Naive B cell (primary cell): ENCODE measurements at places on chromosomes 5 and 9. TPM values are rescaled to one million over a fixed set of nuclear protein-coding genes. Genes with fewer than 3 reads are reported as not detected.

GRCh38 chr5:367358-368130 is 46.0 kb downstream of the AHRR start:
- H3K27me3 ChIP-seq: peaks cover 37% of the 10 kb centered on the region
- H3K36me3 ChIP-seq: peaks cover 10% of the 10 kb centered on the region
- peaks cover 31% of the 10 kb centered on the region for H3K4me1 ChIP-seq
- H3K27ac ChIP-seq: no peak overlapping the region
- no peak overlapping the region for H3K4me3 ChIP-seq

The PDZD2 gene
- 0.05 TPM for polyA plus RNA-seq

The LAMC3 gene
- not detected for polyA plus RNA-seq

DNA sequence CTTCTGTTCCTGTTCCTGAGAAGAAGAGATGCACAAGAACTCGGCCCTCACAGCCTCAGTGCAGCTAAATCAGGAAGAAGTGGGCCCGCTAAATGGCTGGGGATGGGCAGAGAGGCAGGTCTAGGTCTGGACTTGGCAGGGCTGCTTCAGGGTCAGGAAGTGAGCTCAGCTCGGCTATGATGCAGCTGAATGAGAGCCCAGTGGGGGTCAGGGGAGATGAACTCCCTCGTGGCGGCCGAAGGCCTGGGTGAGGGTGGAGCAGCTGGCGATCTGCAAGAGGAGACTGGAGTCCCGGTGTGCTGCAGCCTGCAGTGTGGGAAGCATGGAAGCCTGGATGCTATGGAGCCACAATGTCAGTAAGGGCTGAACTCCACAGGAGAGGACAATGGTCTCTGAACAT is 466.2 kb downstream of the SPOCK1 start:
- H3K36me3 ChIP-seq: no peaks in the 10 kb centered on the region
- H3K27ac ChIP-seq: no peak overlapping the region
- H3K4me3 ChIP-seq: no peak overlapping the region
- H3K27me3 ChIP-seq: no peaks in the 10 kb centered on the region

GRCh38 chr5:163544041-163544440 is 38.6 kb downstream of the MAT2B start:
- H3K4me1 ChIP-seq: no peaks in the 10 kb centered on the region
- no peak overlapping the region for H3K27ac ChIP-seq
- H3K36me3 ChIP-seq: no peaks in the 10 kb centered on the region
- no peak for DNase-seq
- H3K4me3 ChIP-seq: no peak overlapping the region

- no peak for DNase-seq
- H3K4me3 ChIP-seq: no peak overlapping the region
- H3K27me3 ChIP-seq: peaks cover 85% of the 10 kb centered on the region
- no peaks in the 10 kb centered on the region for H3K4me1 ChIP-seq
These were observed 7.3 kb downstream of the PCDH1 start for GRCh38 chr5:141870871-141871270.

- no peak for DNase-seq
- no peak overlapping the region for H3K27ac ChIP-seq
- H3K36me3 ChIP-seq: no peaks in the 10 kb centered on the region
- H3K4me3 ChIP-seq: no peak overlapping the region
- H3K4me1 ChIP-seq: no peaks in the 10 kb centered on the region
These were observed 10.3 kb downstream of the WWC1 start for GRCh38 chr5:168301593-168302390.

- no peaks in the 10 kb centered on the region for H3K4me1 ChIP-seq
- H3K4me3 ChIP-seq: no peak overlapping the region
- H3K36me3 ChIP-seq: peaks cover 19% of the 10 kb centered on the region
- no peak overlapping the region for H3K27ac ChIP-seq
- no peak for DNase-seq
These were observed 26.2 kb upstream of the RAB14 start for GRCh38 chr9:121227862-121228261.

GRCh38 chr9:36986468-36987408 is 47.3 kb downstream of the PAX5 start:
- no peak for DNase-seq
- H3K27me3 ChIP-seq: no peaks in the 10 kb centered on the region
- H3K27ac ChIP-seq: peak overlapping the region; percentile 92
- H3K36me3 ChIP-seq: peaks cover 8% of the 10 kb centered on the region
- H3K4me3 ChIP-seq: peak overlapping the region; percentile 81

- H3K4me3 ChIP-seq: no peak overlapping the region
- H3K4me1 ChIP-seq: no peaks in the 10 kb centered on the region
- H3K36me3 ChIP-seq: peaks cover 7% of the 10 kb centered on the region
- no peak for DNase-seq
These were observed 153.1 kb downstream of the CCDC192 start for GRCh38 chr5:127856292-127856691.

The AJM1 gene
- polyA plus RNA-seq: not detected

DNA sequence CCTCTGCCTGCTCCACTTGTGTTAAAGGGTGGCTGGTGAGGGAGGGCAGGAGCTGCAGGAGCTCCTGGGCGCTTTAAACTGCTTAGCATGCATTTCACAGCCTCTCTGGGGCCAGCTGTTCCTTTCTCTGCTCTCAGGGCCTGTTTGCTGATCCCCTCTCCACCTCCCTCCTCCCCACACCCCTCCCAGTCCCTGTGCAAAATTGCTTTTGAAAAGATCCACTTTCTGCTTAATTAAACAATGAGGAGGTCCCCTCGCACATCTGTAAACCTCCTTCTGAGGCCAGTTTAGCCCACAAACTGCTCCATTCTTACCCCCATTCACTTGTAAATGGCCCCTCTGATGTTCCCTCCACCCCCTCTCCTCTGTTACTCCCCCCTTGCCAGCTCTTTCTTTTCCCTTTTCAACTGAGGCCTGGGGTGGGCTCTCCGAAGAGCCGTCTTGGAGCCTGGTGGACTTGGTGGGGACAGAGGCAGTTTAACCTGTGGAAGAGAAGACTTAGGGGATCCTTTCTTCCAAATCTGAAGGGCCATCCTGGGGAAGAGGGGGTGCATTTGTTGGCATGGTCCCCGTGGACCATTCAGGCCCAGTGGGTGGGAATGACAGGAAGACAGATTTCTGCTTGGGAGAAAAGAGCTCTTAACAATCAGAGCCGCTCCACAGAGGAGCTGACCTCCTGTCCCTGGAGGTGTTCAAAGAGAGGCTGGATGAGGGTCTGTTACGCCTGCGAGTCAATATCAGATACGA is 12.0 kb downstream of the URM1 start:
- H3K4me1 ChIP-seq: no peaks in the 10 kb centered on the region
- DNase-seq: no peak
- no peaks in the 10 kb centered on the region for H3K27me3 ChIP-seq
- peaks cover 9% of the 10 kb centered on the region for H3K36me3 ChIP-seq
- H3K27ac ChIP-seq: no peak overlapping the region

- H3K4me1 ChIP-seq: peaks cover 25% of the 10 kb centered on the region
- H3K36me3 ChIP-seq: no peaks in the 10 kb centered on the region
- peak overlapping the region; percentile 90 for H3K27ac ChIP-seq
- no peak for DNase-seq
These were observed 617 bp upstream of the FPGS start for GRCh38 chr9:127801955-127802575.

The FOXD4L6 gene
- not detected for polyA plus RNA-seq

GRCh38 chr9:94825611-94825958 is 99.1 kb downstream of the AOPEP start:
- peaks cover 5% of the 10 kb centered on the region for H3K4me1 ChIP-seq
- no peak for DNase-seq
- H3K36me3 ChIP-seq: peaks cover 24% of the 10 kb centered on the region
- no peaks in the 10 kb centered on the region for H3K27me3 ChIP-seq

GRCh38 chr9:130561056-130561455 is 18.3 kb upstream of the FUBP3 start:
- no peak for DNase-seq
- H3K27ac ChIP-seq: no peak overlapping the region
- H3K27me3 ChIP-seq: peaks cover 35% of the 10 kb centered on the region
- no peak overlapping the region for H3K4me3 ChIP-seq
- no peaks in the 10 kb centered on the region for H3K4me1 ChIP-seq

DNA sequence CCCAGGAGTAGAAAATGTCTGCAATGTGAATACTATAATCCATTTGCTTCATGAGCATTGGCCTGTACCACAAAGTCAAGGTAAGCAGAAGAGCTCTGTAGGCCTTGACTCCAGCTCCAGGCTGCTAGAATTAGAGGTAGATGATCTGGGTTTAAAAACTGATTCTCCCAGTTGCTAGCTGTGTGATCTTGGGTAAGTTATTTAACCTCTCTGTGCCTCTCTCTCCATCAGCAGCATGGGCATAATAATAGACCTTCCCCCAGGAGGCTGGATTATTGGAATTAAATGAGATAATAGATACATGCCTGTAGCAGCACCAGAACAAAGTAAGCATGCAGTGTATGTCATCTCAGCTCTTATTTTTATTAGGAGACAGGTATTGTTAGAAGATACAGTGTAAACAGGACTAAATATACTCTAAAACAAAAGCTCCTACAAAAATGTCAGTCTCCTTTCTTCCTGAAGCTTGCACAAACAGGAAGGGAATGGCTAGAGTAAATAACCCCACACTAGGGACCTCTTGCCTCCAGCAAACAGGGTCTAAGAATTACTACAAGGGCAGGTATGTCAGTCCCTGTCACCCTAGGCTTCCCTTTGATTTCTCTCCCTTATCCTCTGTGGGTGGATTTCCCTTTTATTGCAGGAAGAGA is 57.5 kb downstream of the PSAT1 start:
- DNase-seq: no peak
- H3K27ac ChIP-seq: no peak overlapping the region
- no peaks in the 10 kb centered on the region for H3K36me3 ChIP-seq
- peaks cover 5% of the 10 kb centered on the region for H3K4me1 ChIP-seq

- no peak for DNase-seq
- no peaks in the 10 kb centered on the region for H3K36me3 ChIP-seq
- H3K27me3 ChIP-seq: peaks cover 22% of the 10 kb centered on the region
These were observed 416.2 kb downstream of the ENC1 start for GRCh38 chr5:74224331-74224730.

DNA sequence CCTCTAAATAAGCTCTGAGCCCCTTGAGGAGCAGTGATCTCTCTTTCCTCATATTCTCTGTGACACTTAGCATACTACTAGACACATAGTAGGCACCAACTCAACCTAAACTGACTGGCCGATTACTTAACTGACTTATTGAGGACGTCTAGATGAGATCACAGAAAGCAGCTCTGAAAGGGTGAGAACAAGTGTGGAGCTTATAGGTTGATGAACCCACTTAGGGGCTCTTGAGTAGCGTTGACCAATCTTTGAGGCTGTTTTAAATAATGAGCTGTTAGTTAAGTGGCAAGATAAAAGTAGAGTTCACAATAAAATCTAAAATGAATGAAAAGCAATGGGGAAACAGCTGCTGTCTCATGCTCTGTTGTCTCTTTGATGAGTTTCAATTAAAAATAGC is 124.7 kb upstream of the TNPO1 start:
- no peak overlapping the region for H3K4me3 ChIP-seq

The RMRP gene
- polyA plus RNA-seq: not detected

The ELAVL2 gene
- not detected for polyA plus RNA-seq

GRCh38 chr5:122121479-122122465 is 7.6 kb upstream of the ZNF474 start:
- peaks cover 18% of the 10 kb centered on the region for H3K27me3 ChIP-seq
- no peak for DNase-seq
- H3K4me1 ChIP-seq: no peaks in the 10 kb centered on the region
- H3K4me3 ChIP-seq: no peak overlapping the region
- no peaks in the 10 kb centered on the region for H3K36me3 ChIP-seq
- no peak overlapping the region for H3K27ac ChIP-seq

DNA sequence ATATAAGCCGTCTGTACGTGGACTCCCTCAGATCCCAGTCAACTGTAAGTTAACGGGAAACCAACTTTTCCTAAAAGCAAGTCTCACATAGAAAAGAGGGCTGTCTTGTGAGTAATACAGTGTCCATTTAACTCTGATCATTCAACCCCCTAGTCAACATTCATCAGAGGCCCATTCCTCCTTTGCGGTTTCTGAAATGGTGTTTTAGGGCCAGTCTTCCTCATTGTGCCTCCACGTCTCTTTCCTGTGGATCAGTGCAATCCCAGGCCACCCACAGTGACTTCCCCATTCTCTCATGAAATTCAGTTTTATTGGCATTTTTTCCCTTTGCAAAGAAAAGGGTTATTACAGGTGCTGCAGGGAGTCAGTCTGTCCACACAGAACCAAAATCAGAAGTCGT is 261.8 kb downstream of the NR3C1 start:
- DNase-seq: no peak
- no peaks in the 10 kb centered on the region for H3K27me3 ChIP-seq
- H3K36me3 ChIP-seq: no peaks in the 10 kb centered on the region
- H3K4me3 ChIP-seq: no peak overlapping the region
- peaks cover 5% of the 10 kb centered on the region for H3K4me1 ChIP-seq

The FAM151B gene
- polyA plus RNA-seq: not detected

The APBA1 gene
- polyA plus RNA-seq: not detected

DNA sequence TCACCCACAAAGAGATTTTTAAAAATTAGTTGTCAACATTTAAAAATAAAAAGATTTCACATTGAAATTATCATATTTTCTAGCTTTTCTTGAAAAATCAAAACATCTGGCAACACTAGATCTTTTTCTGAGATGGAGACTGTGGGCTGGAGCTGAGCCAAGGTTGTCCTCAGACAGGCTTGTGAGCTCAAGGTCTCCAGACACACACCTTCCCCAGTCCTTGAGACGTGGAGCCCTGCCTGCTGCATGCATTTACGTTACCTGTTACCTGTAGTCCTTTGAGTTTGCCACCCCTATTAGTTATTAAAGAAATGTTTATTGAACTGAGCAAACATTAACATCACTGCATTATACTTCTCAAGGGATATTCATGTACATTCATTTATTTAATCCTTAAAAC is 87.5 kb upstream of the TLE1 start:
- no peaks in the 10 kb centered on the region for H3K27me3 ChIP-seq
- no peak overlapping the region for H3K27ac ChIP-seq
- no peak overlapping the region for H3K4me3 ChIP-seq
- DNase-seq: no peak
- peaks cover 7% of the 10 kb centered on the region for H3K4me1 ChIP-seq

DNA sequence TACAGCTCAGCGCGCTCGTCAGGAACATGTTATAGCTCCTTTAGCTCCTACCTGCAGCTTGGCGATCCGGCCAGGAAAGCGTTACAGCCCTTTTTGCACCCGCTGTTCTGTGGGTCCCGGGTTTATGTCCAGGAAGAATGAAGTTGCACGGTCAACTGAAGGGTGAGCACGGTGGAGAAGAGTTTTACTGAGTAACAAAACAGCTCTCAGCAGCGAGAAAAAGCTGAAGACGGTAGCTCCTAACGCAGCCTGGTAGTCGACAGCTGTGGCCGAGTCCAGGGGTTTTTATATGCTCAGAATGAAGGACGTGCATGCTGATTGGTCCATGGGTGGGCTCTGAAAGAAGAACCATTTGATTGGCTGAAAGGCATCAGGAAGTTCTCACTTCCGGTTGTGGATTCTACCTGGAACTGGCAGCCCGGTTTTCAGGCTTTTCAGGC is 1830.1 kb upstream of the NUDT12 start:
- no peak overlapping the region for H3K27ac ChIP-seq
- no peaks in the 10 kb centered on the region for H3K27me3 ChIP-seq
- H3K4me3 ChIP-seq: no peak overlapping the region
- H3K4me1 ChIP-seq: no peaks in the 10 kb centered on the region
- H3K36me3 ChIP-seq: no peaks in the 10 kb centered on the region
- DNase-seq: no peak

The SNX2 gene
- polyA plus RNA-seq: 627 TPM

- H3K4me3 ChIP-seq: peak within 1 kb of the TSS; percentile 88
- H3K27ac ChIP-seq: peak within 1 kb of the TSS; percentile 69
- peak; percentile 60 for DNase-seq
- H3K36me3 ChIP-seq: no peaks in the 10 kb centered on the region
- peaks cover 20% of the 10 kb centered on the region for H3K4me1 ChIP-seq
These were observed at the start of gene MVB12B for GRCh38 chr9:126326228-126327005. Gene MVB12B (plus strand): TSS chr9:126326829. CDS start chr9:126326930, 101 bp downstream.

The CD180 gene
- polyA plus RNA-seq: 29.6 TPM

The CATSPER3 gene
- polyA plus RNA-seq: 1.1 TPM

- peaks cover 13% of the 10 kb centered on the region for H3K27me3 ChIP-seq
- H3K27ac ChIP-seq: no peak overlapping the region
- H3K36me3 ChIP-seq: no peaks in the 10 kb centered on the region
- no peak overlapping the region for H3K4me3 ChIP-seq
- no peak for DNase-seq
- peaks cover 21% of the 10 kb centered on the region for H3K4me1 ChIP-seq
These were observed 95.1 kb downstream of the ANXA2R start for GRCh38 chr5:42944989-42945388.
